Smooth muscle cell of the coronary artery (primary cell): ENCODE measurements at places on chromosomes 4 and X. TPM values are rescaled to one million over a fixed set of nuclear protein-coding genes. Genes with fewer than 3 reads are reported as not detected.

TMPRSS11F gene
- total RNA-seq: not detected in 2 replicates

P2RY4 gene
- total RNA-seq: under 0.01 TPM in 1 of 2 replicates, not detected in the other

HAND2 gene
- total RNA-seq: 9.1 and 12.6 TPM in 2 replicates

EVC2 gene
- total RNA-seq: 10.7 and 23.6 TPM in 2 replicates

RPL9 gene
- total RNA-seq: 579 and 2,607 TPM in 2 replicates

AMBN gene
- not detected in 2 replicates for total RNA-seq

SOD3 gene
- total RNA-seq: 5.8 and 66.9 TPM in 2 replicates

CDKL2 gene
- 0.15 and 1.8 TPM in 2 replicates for total RNA-seq

CT45A2 gene
- not detected in 2 replicates for total RNA-seq

KANTR gene
- total RNA-seq: 5.0 and 13.1 TPM in 2 replicates

SMIM10 gene
- total RNA-seq: 2.3 and 4.8 TPM in 2 replicates

FAM236D gene
- total RNA-seq: not detected in 2 replicates

COL4A6 gene
- total RNA-seq: under 0.01 and 3.1 TPM in 2 replicates

SPOCK3 gene
- 0.60 TPM in 1 of 2 replicates, not detected in the other for total RNA-seq
